A549 treated with Mapracorat at 1 μM for 4 hours (cell line): ENCODE measurements at places on chromosomes 16 and 17. TPM values are rescaled to one million over a fixed set of nuclear protein-coding genes. Genes with fewer than 3 reads are reported as not detected.

Gene TLCD3A
- 56.2 to 61.9 TPM (median 60.6 TPM) in 5 replicates for total RNA-seq

Gene WNT9B
- not detected in 5 replicates for total RNA-seq

Gene TNFAIP1
- total RNA-seq, result 43.5 to 54.2 TPM (median 49.7 TPM) in 5 replicates

Gene TEDC2
- total RNA-seq, result 15.1 to 24.1 TPM (median 18.4 TPM) in 5 replicates

Gene FOXL1
- 1.2 to 2.0 TPM (median 1.8 TPM) in 5 replicates for total RNA-seq

Gene TBC1D3K
- not detected in 5 replicates for total RNA-seq

Gene CPD
- 19.9 to 37.6 TPM (median 29.6 TPM) in 5 replicates for total RNA-seq

Gene NATD1
- 2.5 to 4.0 TPM (median 3.3 TPM) in 5 replicates for total RNA-seq

Gene DNAAF8
- 0.87 to 2.6 TPM (median 1.6 TPM) in 5 replicates for total RNA-seq

Gene PABPN1L
- not detected in 5 replicates for total RNA-seq

Gene TNFRSF13B
- not detected in 5 replicates for total RNA-seq

Gene VAT1L
- total RNA-seq, result not detected in 5 replicates

Gene TEKT3
- 0.27 to 0.34 TPM (median 0.29 TPM) in 4 of 5 replicates, not detected in the other for total RNA-seq

Gene SSTR5
- 0.28 to 0.72 TPM (median 0.35 TPM) in 5 replicates for total RNA-seq

Gene MEFV
- 0.12 TPM in 1 of 5 replicates, not detected in the others for total RNA-seq

Gene CDC27
- total RNA-seq, result 61.6 to 83.9 TPM (median 79.1 TPM) in 5 replicates

Gene HIGD1B
- total RNA-seq, result not detected in 5 replicates

Gene TRIM72
- 0.07 to 0.15 TPM (median 0.07 TPM) in 5 replicates for total RNA-seq

Gene ZG16
- total RNA-seq, result not detected in 5 replicates
